ENCODE measurements at places on chromosomes 7 and 10. TPM values are rescaled to one million over a fixed set of nuclear protein-coding genes. Genes with fewer than 3 reads are reported as not detected.

DNA sequence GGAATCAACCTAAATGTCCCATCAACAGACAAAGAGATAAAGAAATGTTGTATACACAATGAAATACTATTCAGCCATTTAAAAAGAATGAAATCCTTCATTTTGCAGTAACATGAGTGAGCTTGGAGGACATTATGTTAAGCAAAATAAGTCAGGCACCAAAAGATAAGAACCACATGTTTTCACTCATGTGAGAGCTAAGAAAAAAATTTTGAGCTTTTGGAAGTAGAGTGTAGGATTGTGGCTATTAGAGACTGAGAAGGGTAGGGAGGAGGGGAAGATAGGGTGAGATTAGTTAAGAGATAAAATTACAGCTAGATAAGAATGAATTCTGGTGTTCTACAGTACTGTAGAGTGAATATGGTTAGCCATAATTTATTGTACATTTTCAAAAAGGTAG lies 8.3 kb upstream of the YAE1 start:
- no peak for DNase-seq

DNA sequence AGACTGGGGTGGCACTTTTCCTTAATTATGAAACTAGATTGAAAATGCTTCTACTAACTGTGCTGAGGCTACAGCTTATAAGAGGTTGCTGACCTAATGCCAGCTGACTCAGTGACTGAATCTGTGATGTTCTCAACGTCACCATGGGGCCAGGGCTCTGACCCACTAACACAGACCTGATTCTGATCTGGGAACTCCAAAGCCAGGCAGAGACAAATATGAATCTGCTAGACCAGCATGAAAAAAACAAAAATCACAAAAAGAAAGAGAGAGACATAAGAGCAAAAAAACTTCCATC lies 16.1 kb downstream of the USP6NL start:
- no peak for DNase-seq

GRCh38 chr7:151520419-151521261 lies 945 bp upstream of the RHEB start:
- no peak for DNase-seq

Gene LRGUK
- polyA plus RNA-seq = 0.09 TPM

DNA sequence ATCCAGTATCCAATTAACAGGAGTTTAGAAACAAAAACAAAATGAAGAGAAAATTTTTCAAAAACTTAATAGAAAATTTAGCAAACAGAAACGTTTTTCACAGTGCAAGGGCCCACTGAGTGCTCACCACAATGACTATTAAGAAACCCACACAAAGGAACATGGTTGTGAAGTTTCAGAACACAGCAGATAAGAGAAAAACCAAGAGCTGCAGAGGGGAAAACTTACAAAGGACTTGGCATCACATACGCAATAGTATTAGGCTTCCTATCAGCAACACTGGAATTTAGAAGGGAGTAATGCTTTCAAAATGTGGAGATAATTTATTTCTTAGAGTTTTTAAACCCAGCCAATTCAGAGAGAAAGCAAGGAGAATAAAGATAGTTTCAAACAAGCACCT lies 1.7 kb upstream of the C7orf25 start:
- no peak for DNase-seq

Gene CALN1
- polyA plus RNA-seq = not detected

DNA sequence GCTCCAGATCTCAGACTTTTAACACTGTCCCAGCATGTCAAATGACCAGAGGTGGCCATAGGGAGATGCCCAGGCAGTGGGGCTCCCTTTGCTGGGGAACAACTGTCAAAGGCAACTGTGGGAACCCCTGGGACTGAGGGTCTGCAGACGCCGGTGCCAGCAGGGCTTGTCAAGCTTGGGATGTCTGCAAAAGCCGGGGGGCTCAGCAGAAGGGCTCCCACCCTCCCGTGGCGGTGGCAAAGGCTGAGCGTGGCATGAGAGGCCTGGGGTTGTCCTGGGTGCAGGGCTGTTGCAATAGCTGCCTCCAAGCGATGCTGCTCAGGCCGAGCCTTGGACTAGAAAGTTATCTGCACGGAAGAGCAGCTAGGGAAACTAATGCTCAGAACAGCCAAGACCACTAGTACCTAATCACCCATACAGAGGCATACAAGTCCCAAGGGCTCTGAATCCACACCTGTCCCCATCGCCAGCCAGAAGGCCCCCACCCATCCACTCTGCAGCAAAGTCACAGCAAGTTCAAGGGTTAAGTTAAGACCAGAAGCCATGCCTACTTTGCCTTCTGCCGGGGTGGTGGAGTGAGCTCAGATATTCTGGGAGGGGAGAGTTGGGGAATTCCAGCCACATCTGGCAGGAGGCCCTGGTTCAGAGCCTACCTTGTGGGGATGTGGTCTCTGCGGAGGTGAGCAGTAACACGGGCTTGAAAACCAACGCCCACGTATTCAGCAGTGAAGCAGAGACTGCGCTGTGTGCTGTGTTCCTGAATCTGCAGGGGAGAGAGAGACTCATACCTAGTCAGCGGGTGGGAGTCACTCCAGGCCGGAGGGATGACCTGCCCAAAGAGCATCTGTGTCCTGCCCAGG lies 4.6 kb downstream of the SH2B2 start:
- DNase-seq = no peak

DNA sequence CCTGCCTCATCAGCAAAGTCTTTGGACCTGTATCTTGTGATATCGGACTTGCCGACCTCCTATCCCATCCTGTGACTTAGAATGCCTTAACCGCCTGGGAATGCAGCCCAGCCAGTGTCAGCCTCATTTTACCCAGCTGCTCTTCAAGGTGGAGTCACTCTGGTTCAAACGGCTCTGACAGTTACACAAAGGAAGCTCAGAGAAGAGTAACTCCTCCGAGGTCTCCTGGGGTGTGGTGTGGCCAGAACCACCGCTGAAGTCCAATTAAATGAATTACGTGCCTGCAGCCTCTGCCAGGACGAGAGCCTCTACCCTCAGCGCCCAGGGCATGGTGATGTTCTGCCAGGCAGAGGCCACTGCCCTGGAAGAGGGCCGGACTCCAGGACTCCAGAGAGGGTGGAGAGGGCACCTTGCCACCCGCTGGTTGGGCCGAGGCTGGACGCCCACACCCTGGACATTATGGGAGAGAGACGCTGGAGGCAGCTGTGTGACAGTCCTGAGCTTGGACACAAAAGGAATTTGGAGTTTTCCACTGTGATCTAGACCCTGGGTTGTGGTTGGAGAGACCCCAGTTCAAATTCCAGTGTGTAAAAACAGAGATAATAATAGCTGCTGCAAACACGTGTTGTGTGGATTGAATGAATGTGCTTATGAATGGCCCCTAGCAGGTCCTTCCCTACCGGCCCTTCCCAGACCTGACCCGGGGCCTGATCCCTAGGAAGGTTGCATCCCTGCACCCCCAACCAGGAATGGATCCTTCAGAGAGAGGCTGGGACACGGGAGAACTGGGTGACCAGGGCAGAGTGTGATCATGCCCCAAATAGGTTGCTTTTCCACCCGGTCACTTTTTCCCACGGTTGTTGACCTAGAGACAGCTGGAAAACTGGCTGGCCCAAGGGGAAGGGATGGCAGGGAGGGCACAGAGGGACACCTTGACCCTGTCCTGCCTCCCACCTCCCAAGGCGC lies 37.8 kb upstream of the FZD9 start:
- no peak for DNase-seq

Data from AG04450 (cell line).